T-helper 1 cell (primary cell): ENCODE measurements at places on chromosomes 4 and X.

GRCh38 chr4:159542296-159542695 is 439.4 kb downstream of the RAPGEF2 start:
- no peak for DNase-seq

DNA sequence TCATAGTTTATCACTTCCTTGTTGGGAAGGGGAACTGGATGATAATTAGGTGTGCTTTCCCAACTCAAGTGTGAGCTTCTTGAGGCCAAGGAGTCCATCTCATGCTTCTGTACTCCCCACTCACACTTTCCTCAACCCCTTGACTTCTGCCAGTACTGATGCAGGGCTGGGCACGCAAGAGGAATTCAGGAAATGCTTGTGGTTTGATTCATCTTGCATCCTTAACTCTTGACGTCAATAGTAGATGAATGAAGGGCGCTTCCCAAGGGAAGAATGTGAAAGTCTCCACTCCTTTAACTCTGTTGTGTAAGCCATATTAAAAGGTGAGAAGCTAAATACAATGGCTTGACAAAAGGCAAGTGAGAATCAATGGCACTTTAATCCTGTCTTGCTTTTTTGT is 101.8 kb downstream of the AGTR2 start:
- DNase-seq = no peak

DNA sequence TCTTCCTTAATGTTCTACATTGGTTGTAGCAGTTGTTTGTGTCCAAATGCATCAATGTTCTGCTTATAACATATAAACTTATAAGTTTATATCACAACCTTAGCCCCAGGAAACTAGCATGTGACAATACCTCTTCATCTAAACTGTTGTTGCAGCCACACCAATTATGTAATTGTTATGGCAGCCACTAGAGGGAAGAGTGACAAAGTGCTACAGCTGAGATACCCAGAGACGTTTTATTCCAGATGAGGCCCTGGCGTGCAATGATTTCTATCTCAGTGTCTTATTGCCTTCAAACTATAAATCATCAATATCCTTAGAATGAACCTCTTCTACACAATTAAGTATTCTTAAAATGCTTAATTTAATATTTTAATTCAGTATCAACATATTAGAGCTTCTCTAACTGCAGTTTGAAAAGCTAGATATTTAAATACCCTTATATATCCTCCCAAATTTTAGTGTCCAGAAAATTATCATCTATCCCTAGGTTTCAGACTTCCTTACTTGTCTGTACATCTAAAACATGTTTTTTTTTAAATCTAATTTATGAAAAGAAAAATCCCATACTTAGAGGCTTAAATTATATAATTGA is 171.6 kb downstream of the PCDH10 start:
- no peak for DNase-seq

GRCh38 chr4:13920901-13921300 is 293.4 kb upstream of the BOD1L1 start:
- DNase-seq = no peak

GRCh38 chr4:95050980-95051701 is 293.4 kb downstream of the BMPR1B start:
- DNase-seq = no peak

DNA sequence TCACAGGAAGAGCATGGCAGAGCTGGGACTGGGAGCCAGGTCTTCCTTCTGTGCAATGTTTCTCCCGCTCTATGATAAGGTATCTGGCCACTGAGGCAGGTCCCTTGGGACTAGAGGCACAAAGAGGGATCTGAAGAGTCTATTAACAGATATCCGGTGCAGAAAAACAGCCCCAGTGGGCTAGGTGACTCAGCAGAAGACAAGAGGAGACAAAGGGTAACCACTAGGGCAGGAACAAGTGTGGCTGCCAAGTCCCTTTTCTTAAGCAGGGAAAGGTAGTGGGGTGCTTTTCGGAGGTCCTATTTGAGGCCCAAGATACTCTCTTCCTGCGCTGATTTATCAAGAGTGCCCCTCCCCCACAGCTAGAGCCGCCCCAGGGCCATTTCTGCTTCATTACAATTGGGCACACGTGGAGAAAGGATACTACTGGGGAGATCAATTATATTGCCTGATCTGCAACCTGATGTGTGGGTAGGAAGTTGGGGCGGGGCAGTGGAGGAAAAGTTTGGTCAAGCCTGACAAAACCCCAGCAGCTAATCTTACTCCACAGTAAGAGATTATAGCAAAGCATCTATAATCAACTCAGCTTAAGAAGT is at the start of gene DGAT2L6:
DGAT2L6 (plus strand) TSS at position 546 of the 596 bp plus-strand sequence. CDS start 100 bp downstream, outside the sequence.
- DNase-seq = no peak

GRCh38 chr4:184096561-184097240 is 121.0 kb downstream of the ENPP6 start:
- no peak for DNase-seq

DNA sequence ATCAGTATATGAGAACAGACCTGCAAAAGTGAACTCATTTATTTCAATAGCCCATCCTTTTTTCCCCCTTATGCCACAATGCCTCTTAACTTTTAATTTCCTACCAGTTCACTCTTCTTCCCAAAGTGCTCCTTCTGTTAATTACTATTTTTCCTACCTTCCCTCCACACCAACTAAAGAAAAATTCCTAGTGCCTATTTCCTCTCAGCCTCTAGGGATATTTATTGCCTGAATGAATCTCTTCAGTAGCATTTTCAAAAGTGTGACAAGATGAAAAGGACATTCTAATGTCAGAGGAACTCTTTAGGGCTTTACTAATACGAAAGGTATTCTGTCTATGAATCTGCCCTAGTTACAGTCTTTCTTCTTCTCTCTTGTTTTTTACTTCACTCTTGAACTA is 181.1 kb upstream of the SPRY1 start:
- DNase-seq = no peak

DNA sequence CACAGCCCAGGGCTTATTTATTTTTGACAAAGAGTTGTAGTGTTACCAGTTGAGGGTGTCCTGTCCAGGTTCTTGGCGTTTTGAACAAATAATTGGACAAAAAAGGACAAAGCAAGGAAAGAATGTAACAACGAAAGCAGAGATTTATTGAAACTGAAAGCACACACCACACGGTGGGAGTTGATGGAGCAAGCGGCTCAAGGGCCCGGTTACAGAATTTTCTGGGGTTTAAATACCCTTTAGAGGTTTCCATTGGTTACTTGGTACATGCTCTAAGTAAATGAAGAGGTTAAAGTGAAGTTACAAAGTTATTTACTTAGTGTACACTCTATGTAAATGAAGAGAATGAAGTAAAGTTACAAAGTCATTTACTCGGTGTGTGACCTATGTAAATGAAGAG is 27.8 kb upstream of the OPHN1 start:
- no peak for DNase-seq

- DNase-seq = no peak
Measured at GRCh38 chr4:101103381-101104142, 243.8 kb downstream of the PPP3CA start.

- no peak for DNase-seq
Measured at GRCh38 chrX:139112432-139112831, 400.9 kb upstream of the FGF13 start.

- no peak for DNase-seq
Measured at GRCh38 chr4:19880206-19880605, 371.5 kb upstream of the SLIT2 start.

DNA sequence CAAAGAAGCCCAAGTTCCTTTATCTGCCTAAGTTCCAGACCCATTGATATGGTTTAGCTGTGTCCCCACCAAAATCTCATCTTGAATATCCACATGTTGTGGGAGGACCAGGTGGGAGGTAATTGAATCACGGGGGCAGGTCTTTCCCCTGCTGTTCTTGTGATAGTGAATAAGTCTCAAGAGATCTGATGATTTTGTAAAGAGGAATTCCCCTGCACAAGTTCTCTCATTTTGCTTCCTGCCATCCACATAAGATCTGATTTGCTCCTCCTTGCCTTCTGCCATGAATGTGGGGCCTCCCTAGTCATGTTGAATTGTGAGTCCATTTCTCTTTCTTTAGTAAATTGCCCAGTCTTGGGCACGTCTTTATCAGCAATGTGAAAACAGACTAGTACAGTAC is 860.2 kb downstream of the FSTL5 start:
- DNase-seq = no peak

DNA sequence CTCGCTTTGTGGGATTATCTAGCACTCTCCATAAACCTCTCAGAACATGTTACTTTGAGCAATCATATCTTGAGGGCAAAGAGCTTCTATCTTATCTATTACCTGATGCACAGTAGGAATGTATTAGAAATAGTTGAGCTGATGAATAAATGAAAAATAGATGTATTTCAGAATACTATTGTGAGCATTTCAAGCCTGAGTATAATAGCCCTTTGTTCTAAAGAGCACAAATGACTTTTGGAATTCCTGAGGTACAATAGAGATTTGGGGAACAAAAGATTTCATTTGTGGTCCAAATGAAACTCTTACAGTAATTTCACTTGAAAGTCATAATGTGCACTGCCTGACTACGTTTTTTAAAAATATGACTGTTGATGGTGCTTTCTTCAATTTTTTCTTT is 159.5 kb downstream of the UGT8 start:
- DNase-seq = no peak

DNA sequence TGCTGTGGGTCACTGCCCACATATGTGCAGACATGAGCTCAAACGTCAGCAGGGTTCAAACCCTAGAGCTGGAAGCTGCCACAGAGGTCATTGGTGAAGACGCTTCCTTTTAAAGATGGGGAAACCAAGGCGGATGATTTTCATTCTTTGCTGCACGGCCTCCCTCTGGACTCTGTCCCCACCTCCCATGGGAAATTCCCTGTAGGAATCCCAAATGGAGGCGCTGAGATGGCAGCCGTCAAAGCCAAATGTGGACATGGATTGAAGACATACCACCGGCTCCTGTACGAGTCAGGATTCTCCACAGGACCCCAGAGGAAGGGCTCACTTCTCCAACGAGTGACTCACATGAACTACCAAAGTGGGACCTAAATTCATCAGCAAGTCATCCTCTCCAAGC is 286.4 kb downstream of the CRLF2 start:
- DNase-seq = no peak

GRCh38 chr4:42398171-42398870 is 1.0 kb downstream of the SHISA3 start:
- DNase-seq = peak; percentile 31

DNA sequence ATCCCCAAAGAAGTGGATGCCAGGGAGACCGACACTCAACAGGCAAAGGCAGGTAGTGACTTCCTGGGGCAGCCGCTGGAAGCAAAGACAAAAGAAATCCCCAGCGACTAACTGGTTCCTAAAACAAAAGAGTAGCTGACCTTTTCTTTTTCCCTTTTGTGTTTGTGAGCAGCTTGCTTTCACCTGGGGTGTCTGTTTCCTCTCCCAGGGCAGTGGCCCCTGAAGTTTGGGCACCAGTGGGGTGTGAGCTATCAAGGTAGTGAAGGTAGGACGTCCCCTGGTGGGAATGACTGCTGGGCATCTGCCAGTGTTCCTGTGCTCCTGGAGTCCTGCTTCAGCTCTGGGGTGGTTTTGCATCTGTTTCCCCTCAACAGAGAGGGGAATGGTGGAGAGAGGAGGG is 41.6 kb upstream of the STIM2 start:
- DNase-seq = no peak

GRCh38 chr4:100870940-100871772 is 353.3 kb upstream of the EMCN start:
- no peak for DNase-seq

DNA sequence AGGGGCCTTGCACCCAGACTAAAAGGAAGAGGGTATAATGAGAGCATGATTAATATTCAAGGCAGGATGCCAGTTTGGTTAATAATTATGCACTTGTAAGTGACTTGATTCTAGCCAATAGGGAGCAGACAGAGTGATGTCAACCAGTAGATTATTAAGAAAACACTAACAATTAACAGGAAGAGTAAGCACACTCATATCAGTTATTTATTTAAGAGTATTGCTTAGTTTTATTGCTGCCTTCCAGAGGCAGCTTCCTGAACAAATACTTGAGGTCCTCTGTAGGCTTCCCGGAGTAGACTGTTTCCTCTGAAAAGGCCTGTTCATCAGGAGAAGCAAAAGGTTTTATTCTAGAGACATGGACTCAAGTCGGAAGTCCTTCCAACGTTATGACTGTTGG is 129.1 kb upstream of the AFF2 start:
- DNase-seq = no peak

GRCh38 chr4:154487145-154487544 is 4.5 kb downstream of the DCHS2 start:
- DNase-seq = no peak

GRCh38 chrX:149993989-149994388 is 55.7 kb upstream of the EOLA2 start:
- DNase-seq = no peak

GRCh38 chr4:145785391-145786008 is 105.6 kb downstream of the C4orf51 start:
- DNase-seq = no peak

- no peak for DNase-seq
Measured at GRCh38 chr4:128516301-128516969, 228.8 kb upstream of the PGRMC2 start.

DNA sequence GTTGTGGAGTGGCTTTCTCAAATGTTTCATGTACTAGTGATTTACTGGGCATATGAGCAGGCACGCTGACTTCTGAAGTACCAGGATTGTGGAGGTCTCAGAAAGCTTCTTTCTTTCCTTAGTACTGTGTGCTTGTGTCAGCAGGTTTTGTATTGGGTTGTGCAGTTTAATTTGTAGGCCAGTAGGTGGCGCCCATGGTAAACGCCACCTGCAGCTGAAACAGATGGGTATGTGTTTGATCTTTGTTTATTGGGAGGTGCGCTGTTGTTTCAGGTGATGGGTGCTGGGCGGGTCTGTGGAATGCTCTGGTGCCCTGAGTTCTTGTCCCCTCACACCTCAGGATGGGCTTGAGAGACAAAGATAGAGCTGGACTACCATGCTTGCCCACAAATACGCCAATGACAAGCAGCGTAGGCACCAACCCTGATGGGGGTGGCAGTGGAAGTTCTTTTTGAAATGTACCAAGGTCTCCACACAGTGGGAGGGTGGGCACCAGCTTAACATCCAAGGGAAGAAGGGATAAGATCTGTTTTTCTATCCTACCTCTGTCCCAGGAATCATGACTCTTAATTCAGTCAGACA is 141.5 kb downstream of the RPS6KA6 start:
- no peak for DNase-seq

DNA sequence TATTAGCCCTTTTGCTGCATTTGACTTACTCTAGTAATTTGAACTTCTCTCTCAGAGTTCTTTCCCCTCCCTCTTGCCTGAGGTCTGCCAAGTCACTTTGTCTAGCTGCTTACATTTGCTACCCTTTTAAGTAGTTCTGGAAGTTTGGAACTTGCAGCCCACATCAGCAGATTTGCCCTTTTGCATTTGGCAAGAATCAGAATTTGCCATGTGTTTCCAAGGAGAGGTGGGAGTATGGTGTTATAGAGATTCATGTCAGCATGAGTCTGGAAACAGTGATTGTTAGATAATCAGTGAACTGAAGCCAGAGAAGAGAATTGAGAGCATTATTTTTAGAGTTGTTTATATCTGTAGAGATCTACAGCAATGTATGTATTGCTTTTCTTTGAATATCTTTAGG is 52.1 kb downstream of the KLHL34 start:
- DNase-seq = no peak
